NCI-H524 treated with DMSO at 0.1 percent for 48 hours (cell line): ENCODE measurements at places on chromosomes 2 and 18.

DNA sequence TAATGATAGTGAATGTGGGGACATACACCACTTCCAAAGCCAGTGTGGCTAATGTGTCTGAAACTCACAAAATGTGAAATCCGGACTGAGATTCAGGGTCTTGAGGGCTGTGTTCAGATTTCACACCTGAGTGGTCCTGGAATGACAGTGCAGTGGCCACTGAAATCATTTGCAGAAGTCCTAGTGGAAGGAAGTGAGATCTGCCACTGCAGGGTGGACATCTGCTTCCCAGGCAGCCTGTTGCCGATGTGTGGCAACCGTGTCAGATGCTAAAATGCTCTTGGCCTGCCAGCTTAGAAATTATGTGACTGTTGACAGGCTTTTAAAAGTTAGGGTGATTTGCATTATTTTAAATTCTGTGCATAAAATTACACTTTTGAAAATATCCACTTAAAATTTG, 77.8 kb upstream of the TMEM200C start:
- no peak for DNase-seq

- no peak for DNase-seq
These were observed 23.7 kb downstream of the TIMM21 start for GRCh38 chr18:74171910-74172606.

DNA sequence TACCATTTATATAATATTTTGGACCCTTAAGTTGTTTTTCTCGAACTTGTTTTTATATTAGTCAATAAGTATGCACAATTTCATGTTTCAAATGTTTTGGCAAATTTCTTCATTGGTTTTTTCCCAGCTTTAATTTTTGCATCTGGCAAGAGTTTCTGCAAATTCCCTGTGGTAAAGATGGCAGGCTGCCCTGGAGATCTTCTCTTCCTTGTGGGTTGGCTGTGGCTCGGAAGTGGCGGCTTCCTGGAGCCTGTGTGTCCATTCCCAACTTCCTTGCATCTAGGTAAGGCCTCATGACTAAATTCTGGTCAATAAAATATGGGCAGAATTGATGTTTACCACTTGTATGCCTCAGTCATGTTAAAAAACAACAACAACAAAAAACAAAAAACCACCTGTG, 818.6 kb downstream of the EPHA4 start:
- DNase-seq: no peak

DNA sequence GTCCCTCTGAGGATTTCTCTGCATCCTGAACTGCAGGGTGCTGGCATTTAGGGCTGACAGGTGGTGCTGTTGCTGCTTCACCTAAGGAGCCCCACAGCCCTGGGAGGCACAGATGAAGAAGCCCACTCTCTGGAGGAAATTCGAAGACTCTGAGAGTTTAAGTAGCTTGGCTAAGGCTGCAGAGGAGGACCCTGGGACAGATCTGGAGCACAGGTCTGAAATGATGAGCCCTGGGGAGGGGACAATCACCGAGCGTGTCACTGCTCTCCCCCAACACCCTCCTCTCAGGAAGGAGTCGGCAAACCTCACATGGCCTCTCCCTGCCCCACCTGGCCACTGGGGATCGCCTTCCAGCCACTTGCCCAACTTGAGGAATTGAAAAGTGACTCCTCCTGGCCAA, 18.6 kb downstream of the CYP27C1 start:
- DNase-seq: no peak

DNA sequence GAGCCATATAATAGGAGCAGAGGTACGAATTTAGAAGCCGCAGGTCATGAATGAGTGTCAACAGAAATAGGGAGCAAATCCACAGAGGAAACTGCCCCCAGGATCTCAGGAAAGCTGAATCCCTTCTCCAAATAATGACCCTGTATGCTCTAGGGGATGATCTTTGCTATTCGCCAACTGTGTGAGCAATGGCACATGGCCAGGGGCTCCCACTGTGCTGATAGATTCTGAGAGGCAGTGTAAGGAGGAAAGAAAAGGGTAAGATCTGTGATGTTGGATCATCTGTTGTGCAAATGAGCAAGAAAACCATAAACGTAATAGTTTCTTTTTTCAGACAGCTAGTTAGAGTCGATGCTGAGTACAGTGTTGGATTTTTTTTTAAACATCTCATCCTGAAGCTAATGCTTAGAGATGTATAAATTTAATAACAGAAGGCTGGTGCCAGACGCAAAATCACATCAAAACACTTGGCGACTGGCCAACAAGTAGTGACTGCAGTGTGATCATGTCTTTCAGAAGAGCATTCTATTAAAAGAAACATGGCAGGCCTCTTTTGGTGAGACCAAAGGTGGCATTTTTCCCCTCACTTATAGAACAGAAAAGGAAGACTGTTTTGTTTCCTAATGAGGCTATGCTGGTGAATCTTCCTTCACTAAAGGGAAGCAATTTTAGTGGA, 77.4 kb downstream of the ABCA12 start:
- DNase-seq: peak; percentile 70

GRCh38 chr2:181683518-181684453, 3.5 kb upstream of the NEUROD1 start:
- no peak for DNase-seq

DNA sequence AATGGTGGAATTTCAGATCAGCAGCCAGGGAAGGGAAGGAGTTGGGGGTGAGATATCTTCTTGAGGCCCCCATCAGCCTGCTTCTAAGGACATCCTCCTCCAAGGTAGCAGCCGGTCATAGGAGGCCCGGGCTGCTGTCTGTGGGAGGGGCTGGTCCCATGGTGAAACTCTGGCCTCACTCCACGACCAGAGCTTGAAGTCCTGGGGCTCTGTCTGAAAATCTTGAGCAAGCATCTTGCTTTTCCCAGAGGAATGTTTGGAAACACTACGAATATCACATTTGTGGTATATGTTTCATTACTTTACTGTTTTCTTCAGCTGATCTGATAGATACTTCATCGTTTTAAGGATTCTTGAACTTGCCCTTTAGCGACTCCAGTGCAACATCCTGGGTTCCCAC, 103.7 kb downstream of the CTAGE1 start:
- DNase-seq: no peak

DNA sequence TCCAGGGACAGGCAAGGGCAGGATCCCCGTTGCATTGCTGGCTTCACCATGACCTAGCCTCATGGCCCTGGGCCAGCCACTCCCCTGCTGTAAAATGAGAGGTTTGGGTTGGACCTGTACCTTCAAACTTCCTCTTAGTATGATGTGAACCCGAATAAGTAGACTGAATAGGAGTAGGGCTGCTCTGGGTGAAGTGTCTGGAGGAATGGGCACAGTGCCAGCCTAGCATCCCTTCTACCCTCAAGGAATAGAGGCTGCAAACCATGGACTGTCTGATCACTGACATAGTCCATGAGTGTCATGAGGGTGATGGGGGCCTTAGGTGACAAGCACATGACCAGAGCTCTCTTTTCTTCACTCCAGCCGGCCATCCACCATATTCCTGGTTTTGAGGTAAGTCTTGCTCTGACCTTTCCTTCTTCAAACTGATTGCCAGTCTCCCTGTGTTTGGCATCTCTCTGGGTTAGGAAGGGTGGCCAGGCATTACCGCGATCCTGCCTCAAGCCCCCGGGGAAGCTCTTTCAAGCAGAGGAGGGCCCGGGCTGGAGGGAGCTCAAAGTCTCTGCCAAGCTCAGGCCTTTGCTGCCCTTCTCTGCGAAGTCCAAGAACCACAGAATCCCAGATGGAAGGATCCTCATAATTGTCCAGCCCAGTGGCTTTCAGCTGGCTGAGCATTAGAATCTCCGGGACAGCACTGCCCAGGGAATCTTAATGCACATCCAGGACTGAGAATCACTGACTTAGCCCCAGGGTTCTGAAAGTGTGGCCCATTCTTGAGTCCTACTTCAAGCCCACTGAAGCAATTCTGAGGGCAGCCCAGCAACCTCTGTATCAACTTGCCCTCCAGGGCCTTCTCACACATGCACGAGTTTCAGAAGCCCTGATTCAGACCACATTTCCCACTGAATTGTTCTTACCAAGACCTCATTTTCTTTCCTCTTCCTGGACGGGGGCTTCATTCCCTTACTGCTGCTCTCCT, 148.1 kb downstream of the DYSF start:
- no peak for DNase-seq

GRCh38 chr2:120803764-120804335, 68.2 kb downstream of the GLI2 start:
- no peak for DNase-seq

- no peak for DNase-seq
These were observed 1.7 kb downstream of the SH3YL1 start for GRCh38 chr2:262117-262516.

DNA sequence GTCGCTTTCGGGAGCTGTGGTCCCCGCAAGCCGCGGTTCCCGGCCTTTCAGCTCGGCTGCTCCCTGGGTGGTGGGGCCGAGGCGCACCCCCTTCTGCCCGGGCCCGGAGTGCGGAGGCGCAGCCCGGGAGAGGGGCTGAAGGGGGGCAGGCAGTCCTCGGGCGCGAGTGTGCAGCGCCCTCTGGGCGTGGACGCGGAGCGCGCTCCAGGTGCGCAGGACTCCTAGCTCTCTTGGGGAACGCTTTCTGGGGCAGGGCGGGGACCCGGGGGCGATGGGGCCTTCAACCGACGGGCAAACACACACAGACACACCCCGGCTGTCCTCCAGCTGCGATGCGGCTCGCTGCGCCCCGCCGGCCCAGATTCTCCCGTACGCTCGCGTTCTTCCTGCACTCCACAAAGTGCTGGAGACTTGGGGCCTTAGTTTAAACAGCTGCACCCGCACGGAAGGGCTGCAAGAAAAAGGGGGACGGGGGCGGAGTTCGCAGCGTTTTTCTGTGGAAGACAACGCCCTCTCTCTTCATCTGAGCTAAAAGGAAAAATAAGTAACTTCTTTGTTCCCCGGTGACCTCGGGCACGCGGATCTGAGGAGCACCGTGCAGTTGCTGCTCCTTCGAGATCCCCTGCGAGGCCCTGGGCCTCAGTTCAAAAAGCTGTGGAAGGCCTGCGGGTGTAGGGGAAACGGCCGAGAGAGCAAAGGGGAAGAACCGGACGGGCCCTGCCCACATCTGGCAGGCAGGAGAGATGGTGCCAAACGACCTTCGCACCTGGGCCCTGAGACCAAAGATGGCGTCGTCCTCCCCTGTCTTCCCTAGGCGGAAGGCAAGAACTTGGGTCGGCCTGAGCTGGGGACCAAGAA, 593 bp upstream of the SDC1 start:
- no peak for DNase-seq

DNA sequence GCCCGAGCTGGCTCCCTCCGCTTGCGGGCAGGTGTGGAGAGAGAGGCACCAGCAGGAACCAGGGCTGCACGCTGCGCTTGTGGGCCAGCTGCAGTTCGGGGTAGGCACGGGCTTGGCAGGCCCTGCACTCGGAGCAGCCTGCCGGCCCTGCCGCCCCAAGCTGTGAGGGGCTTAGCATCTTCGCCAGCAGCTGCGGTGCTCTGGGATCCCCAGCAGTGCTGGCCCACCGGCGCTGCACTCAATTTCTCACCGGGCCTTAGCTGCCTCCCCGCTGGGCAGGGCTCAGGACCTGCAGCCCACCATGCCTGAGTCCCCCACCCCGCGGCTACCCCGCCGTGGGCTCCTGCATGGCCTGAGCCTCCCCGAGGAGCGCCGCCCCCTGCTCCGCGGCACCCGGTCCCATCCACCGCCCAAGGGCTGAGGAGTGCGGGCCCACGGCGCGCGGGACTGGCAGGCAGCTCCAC, 434.4 kb upstream of the RGPD4 start:
- no peak for DNase-seq

DNA sequence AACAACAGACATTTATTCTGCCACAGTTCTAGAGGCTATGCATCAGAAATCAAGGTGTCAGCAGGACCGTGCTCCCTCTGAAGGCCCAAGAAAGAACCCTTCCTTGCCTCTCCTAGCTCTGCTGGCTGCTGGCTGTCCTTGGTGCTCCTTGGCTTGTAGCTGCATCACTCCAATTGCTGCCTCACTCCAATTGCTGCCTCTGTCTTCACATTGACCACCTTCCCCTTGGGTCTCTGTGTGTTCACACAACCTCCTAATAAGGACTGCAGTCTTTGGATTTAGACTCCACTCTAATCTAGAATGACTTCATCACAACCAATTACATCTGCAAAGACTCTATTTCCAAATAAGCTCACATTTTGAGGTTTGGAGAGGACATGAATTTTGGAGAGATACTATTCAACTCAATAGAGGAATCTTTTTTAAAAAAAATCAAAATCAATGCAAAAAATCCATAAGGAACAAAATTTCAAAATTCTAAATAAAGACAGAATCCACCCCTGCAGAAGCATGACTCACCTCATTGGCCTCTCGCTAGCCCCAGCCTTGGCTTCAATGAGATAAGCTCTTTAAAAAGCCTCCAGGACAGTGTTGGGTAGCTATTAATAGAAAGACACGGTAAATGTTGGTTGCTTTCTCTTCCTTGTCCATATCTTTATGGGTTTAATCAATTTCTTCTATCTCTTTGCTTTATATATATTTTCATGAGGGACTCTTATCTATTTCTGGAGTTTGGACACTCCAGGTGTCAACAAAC, 267.6 kb upstream of the MGAT5 start:
- DNase-seq: no peak

DNA sequence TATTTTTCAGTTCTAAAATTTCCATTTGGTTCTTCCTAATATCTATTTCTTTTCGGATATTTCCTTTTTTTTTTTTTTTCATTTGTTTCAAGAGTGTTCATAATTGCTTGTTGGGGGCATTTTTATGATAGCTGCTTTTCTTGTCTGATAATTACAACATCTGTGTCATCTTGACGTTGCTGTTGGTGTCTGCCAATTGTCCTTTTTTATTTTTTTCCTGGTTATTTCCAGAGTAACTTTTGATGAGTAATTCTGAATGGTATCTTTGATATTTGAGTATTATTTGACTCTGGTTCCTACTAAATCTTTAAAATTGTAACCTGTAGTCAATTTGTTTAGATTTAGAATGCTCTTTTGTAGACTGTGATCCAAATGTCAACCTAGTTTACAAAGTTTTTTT, 51.3 kb upstream of the CHRNA1 start:
- DNase-seq: no peak

DNA sequence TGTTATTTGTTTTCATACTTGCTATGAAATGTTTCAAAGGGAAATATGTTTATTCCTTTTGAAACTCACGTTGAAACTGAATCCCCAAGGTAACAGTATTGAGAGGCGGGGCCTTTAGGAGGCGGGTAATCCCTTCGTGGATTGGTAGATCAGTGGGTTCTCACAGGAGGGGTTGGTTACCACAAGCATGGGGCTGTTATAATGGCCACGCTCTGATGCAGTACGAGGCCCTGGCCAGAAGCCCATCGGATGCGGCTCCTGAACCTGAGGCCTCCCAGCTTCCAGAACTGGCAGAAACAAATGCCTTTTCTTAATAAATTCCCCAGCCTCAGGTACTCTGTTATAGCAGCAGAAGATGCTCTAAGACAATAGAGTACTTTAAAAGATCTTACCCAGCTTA, 135.7 kb downstream of the ASB1 start:
- DNase-seq: no peak
